ENCODE measurements at places on chromosomes 3 and 15. TPM values are rescaled to one million over a fixed set of nuclear protein-coding genes. Genes with fewer than 3 reads are reported as not detected.
A peak's percentile ranks its signal among the peaks of the same experiment; 100 is the strongest.

The TGM4 gene
- total RNA-seq = not detected

The GPR27 gene
- 2.5 TPM for total RNA-seq

The NAA50 gene
- total RNA-seq = 131 TPM

The GRAMD1C gene
- 2.7 TPM for total RNA-seq

The DCBLD2 gene
- total RNA-seq = 45.3 TPM

The GPR15 gene
- 0.32 TPM for total RNA-seq

DNA sequence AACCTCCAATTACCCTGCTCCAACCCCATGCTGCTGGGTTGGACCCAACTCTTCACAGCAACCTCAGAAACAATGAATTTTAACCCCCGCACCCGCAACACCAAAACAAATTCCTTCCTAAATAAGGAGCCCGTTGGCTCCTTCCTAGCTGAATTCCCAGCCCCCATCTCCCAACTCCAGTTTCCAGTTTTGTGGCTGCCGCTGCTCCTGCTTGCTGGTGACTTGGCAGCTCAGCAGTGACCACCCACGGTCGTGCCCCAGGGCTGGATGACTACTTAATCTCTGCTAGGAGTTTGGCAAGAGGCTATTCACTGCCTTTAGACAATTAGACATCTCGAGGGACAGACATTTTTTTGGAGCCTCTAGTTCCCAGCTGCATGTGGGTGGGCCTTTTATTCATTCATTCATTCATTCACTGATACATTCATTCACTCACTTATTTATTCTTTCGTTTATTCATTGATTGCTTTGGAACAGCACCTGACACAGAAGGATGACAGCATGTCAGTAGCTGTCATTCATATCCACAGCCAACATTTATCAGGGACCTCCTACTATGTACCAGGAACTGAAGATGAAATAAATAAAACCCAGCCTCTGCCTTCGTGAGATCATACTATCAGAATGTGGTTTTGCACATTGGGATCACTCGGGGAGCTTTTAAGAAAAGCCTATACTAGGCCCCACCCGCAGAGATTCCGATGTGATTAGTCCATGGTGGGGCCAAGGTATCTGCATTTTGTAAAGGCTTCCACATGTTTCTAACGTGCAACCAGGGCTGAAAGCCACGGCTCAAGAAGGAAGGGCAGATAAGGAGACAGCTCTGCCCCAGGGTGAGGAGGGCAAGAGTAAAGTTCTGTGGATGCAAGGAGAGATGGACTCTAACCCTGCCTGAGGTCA lies 256.5 kb downstream of the SHQ1 start:
- DNase-seq = no peak

DNA sequence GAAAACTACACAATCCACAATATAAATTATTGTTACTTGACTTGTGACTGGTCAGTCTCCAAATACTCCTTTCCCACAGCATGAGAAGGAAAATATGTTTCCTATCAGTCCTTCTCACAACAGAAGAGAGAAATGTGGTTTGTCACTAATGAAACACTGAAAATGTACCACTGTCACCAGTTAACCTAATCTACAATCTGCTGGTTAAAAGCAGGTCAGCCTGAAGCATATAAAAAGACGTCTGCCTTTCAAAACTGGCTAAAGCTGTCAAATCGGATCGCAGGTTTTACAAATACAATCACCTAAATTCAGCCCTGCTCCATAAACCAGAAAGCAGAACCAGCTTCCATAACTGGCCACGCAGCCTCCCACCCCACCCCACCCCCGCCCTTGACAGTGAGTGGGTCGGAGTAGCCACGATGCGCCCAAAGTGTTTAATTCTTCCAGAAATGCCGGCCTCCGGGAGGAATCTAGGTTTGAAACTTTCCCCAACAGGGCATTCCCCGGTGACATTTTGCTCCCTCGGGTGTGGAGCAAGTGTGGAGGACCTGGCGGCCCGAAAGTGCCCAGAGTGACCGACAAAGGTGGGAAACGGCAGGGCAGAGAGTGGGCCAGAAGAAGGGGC lies 682 bp downstream of the ETFA start:
- DNase-seq = no peak

GRCh38 chr3:123429362-123430125 lies 19.3 kb downstream of the ADCY5 start:
- DNase-seq = no peak

- DNase-seq = no peak
Observed at GRCh38 chr15:92672102-92672501, 16.5 kb upstream of the FAM174B start.

- no peak for DNase-seq
Observed at GRCh38 chr15:39025321-39025720, 460.7 kb upstream of the RASGRP1 start.

DNA sequence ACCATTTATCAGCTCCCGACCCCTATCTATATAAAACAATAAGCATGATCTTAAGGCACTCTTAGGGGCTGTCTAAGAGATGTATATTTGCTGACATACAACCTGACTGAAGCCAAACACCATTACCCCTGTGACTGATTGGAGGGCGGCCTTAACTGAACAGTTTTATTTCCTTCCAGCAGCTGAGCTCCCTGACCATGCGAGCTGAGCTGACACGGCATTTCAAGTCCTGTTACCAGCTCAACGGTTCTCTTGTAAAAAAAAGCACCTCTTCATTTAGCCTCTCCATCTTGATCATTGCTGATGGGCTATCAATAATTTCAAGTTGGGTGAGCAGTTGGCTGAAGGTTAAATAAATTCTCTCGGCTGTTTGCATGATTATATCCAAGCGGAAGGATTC lies 33.4 kb upstream of the BNIP2 start:
- peak; percentile 68 for DNase-seq

DNA sequence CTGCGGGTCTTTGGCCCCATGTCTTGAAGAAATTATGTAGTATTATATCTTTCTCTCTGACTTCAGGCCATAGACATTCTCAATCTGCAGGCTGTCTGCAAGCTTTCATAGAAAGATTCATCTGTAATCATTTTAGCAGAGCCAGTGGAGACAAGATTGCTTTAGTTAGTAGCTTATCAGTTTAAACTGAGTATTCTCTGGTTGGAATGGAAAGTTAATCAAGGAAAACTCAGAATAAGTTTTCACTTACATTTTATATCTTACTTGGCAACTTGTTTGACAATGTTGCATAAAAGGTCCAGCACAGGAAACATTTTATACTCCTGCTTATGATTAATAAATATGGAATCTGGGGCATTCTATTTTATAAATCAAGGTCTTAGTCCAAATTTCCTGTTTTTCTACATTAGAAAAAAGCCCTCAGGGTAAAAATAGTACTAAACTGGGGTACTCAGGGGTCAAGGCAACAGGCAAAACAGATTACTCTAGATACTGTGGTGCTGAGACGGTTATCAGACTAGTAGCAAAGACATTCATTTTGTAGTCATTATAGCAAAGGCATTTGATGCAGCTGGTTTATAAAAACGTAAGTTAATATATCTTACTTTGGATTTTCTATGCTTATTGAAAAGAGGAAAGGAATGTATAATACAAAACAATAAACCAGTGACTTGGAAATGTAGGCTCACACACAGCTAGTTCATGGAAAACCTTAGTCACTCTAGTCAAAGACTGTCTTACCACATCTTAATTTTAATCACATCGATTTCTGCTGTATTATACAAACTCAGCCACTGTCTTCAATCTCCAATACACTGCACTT lies 45.2 kb upstream of the FILIP1L start:
- no peak for DNase-seq

- DNase-seq = no peak
Observed at GRCh38 chr3:79973482-79973881, 205.7 kb upstream of the ROBO1 start.

- no peak for DNase-seq
Observed at GRCh38 chr3:41118461-41119390, 80.6 kb upstream of the CTNNB1 start.

- no peak for DNase-seq
Observed at GRCh38 chr3:186612721-186613636, at the start of gene AHSG. TSS of gene AHSG (plus strand) at chr3:186613060. CDS start at chr3:186613142, 82 bp downstream.

GRCh38 chr3:125147491-125147820 lies 65.1 kb downstream of the SLC12A8 start:
- no peak for DNase-seq
